ENCODE measurements at places on chromosomes 3 and 15. TPM values are rescaled to one million over a fixed set of nuclear protein-coding genes. Genes with fewer than 3 reads are reported as not detected.

Gene FAM174B
- 41.4 TPM for total RNA-seq

DNA sequence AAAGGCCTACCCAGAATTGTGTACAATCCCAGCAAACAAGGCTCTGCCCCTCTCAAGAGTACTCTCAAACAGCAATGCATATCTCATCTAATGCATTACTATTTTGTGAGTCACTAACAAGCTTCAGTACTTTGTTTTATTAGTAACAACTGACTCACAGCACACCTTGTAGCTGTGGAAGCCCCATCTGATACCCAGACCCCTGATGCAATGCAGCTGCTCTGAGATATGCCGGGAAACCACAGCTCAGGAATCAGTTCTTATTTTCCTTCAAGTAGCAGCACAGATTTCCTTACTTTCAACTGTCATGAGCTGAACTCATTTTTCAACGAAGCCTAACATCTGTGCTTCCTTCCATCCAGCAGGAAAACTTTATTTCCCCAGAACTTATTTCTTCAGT lies 37.8 kb downstream of the CCNL1 start:
- no peaks in the 10 kb centered on the region for H3K36me3 ChIP-seq
- no peak overlapping the region for H3K4me3 ChIP-seq
- peaks cover 31% of the 10 kb centered on the region for H3K4me1 ChIP-seq
- no peaks in the 10 kb centered on the region for H3K27me3 ChIP-seq

GRCh38 chr15:101169495-101170071 lies 82.3 kb downstream of the CHSY1 start:
- no peak overlapping the region for H3K4me3 ChIP-seq
- peaks cover 22% of the 10 kb centered on the region for H3K4me1 ChIP-seq

GRCh38 chr3:144317961-144318360 lies 346.3 kb downstream of the DIPK2A start:
- H3K27ac ChIP-seq, result no peak overlapping the region
- no peaks in the 10 kb centered on the region for H3K4me1 ChIP-seq
- H3K27me3 ChIP-seq, result peaks cover 3% of the 10 kb centered on the region
- H3K36me3 ChIP-seq, result no peaks in the 10 kb centered on the region
- no peak overlapping the region for H3K4me3 ChIP-seq

Gene KBTBD8
- total RNA-seq, result 4.8 TPM

Gene CCDC39
- total RNA-seq, result not detected

Gene BCHE
- total RNA-seq, result 7.1 TPM

Gene EPHB1
- total RNA-seq, result 9.1 TPM

Gene SERP1
- total RNA-seq, result 162 TPM

GRCh38 chr3:151120409-151120808 lies 34.9 kb downstream of the MED12L start:
- no peak overlapping the region for H3K27ac ChIP-seq
- H3K27me3 ChIP-seq, result no peaks in the 10 kb centered on the region
- no peak for DNase-seq
- H3K4me1 ChIP-seq, result no peaks in the 10 kb centered on the region
- no peak overlapping the region for H3K4me3 ChIP-seq
- H3K36me3 ChIP-seq, result no peaks in the 10 kb centered on the region

GRCh38 chr3:171643681-171644080 lies 166.6 kb downstream of the PLD1 start:
- H3K27ac ChIP-seq, result no peak overlapping the region
- H3K36me3 ChIP-seq, result peaks cover 5% of the 10 kb centered on the region
- H3K4me3 ChIP-seq, result no peak overlapping the region
- no peak for DNase-seq

- no peak overlapping the region for H3K27ac ChIP-seq
- no peak for DNase-seq
- H3K36me3 ChIP-seq, result no peaks in the 10 kb centered on the region
- H3K27me3 ChIP-seq, result no peaks in the 10 kb centered on the region
- peaks cover 24% of the 10 kb centered on the region for H3K4me1 ChIP-seq
These were observed 412.4 kb upstream of the CBLB start for GRCh38 chr3:106281221-106281620.

DNA sequence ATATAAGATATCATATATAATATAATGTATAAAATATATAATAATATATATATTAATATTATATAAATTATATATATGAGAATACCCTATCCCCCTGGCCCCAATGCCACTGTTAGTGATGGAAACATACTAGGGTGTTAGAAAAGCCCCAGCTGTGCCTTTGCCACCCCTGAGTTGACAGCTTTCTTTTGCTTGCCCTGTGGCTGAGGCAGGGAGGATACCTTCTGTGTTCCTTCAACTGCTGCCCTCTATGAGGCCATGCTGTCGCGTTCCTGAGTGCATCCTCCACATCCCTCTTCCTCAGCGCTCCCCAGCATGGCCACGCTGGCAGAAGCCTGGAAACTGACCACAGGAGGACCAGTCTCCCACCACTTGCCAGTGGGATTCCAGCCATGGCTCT lies 26.3 kb downstream of the FAN1 start:
- H3K4me3 ChIP-seq, result no peak overlapping the region
- H3K27ac ChIP-seq, result no peak overlapping the region
- H3K4me1 ChIP-seq, result no peaks in the 10 kb centered on the region
- peaks cover 28% of the 10 kb centered on the region for H3K36me3 ChIP-seq

Gene ITGA11
- 0.92 TPM for total RNA-seq

- H3K27ac ChIP-seq, result no peak overlapping the region
- no peaks in the 10 kb centered on the region for H3K27me3 ChIP-seq
- H3K4me3 ChIP-seq, result no peak overlapping the region
These were observed 134.1 kb upstream of the PLSCR5 start for GRCh38 chr3:146739203-146739671.

DNA sequence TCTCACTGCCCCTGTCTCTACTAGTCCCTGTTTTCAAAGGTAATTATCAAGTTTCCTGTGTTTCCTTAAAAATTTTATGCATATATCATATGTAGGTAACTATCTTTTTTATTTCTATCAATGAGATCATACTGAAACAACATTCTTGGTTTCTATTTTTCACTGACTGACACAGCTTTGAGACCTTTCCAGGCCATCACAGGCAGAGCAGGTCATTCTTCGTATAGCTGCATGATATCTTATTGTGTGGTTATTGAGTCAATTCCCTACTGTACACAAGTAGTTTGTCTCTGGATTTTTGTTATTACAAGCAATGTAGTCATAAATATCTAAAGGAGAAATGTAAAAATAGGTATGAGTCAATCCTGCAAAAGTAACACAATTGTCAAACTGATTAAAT lies 169.6 kb downstream of the CFAP20DC start:
- H3K27me3 ChIP-seq, result no peaks in the 10 kb centered on the region
- no peaks in the 10 kb centered on the region for H3K4me1 ChIP-seq
- H3K27ac ChIP-seq, result no peak overlapping the region
- H3K36me3 ChIP-seq, result no peaks in the 10 kb centered on the region
- no peak for DNase-seq
- H3K4me3 ChIP-seq, result no peak overlapping the region

Gene NEO1
- total RNA-seq, result 35.8 TPM

DNA sequence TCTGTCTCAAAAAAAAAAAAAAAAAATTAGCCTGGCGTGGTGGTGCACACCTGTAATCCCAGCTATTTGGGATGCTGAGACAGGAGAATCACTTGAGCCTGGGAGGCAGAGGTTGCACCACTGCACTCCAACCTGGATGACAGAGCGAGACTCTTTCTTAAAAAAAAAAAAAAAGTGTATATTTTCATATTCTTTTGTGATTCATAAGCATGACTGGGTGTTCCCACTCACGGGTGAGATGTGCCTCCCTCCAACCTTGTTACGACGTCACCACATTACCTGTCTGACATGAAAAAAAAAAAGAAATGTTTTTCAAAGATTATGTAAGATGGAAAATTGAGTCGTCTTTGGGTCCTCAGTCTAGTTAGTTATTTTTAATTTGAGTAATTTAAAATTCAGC lies 56.8 kb downstream of the TMEM41A start:
- H3K27ac ChIP-seq, result no peak overlapping the region
- H3K4me1 ChIP-seq, result no peaks in the 10 kb centered on the region
- DNase-seq, result no peak
- H3K4me3 ChIP-seq, result no peak overlapping the region
- H3K27me3 ChIP-seq, result no peaks in the 10 kb centered on the region

Data from type B pancreatic cell (in vitro differentiated cells).